CD4-positive, alpha-beta T cell (primary cell): ENCODE measurements at places on chromosomes 3 and 15.

- no peaks in the 10 kb centered on the region for H3K27me3 ChIP-seq
- no peak overlapping the region for H3K4me3 ChIP-seq
- H3K27ac ChIP-seq, result no peak overlapping the region
- DNase-seq, result no peak
- peaks cover 33% of the 10 kb centered on the region for H3K36me3 ChIP-seq
These were observed 33.9 kb downstream of the DET1 start for GRCh38 chr15:88512601-88513000.

- H3K27me3 ChIP-seq, result peaks cover 2% of the 10 kb centered on the region
- no peaks in the 10 kb centered on the region for H3K36me3 ChIP-seq
- no peak overlapping the region for H3K4me3 ChIP-seq
- no peak for DNase-seq
These were observed 19.5 kb upstream of the CAV3 start for GRCh38 chr3:8713901-8714759.

DNA sequence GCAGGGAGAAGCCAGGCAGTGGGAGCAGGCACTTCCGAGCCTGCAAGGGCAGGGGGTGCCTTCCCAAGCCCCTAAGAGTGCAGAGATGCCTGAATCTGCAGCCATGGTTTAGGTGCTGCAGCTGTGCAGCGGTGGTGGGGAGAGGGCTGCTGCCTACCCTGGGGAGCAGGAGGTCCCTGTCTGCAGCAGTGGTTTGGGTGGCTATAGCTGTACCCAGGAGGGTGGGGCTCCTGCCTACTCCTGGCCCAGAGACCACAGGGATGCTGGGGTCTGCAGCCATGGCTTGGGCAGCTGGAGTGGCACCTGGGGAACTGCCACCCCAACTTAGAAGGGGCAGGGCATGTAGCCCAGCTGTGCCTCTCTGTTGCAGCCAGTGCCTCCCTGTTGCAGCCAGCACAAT, 488.1 kb upstream of the THBS1 start:
- no peak overlapping the region for H3K27ac ChIP-seq
- H3K36me3 ChIP-seq, result no peaks in the 10 kb centered on the region
- no peaks in the 10 kb centered on the region for H3K27me3 ChIP-seq
- no peaks in the 10 kb centered on the region for H3K4me1 ChIP-seq
- H3K4me3 ChIP-seq, result no peak overlapping the region

DNA sequence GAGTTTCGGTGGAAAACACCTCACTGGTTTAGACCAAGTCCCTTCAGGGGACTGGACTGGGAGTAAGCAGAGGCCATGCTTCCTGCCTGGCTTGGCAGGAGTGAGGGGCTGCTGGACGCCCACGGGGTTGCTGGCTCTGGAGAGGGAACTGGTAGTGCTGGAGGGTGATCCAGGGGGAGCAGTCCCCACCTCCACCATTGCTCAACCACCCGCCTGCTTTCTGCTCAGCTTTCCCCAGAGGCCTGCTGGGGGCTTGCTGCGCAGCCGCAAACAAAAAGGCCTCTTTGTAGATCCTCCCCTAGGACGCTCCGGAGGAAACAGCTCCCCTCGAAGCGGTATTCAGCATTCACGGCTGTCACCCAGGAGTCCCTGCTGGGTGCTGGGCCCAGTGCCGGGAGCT, 33.5 kb downstream of the EBLN2 start:
- H3K4me1 ChIP-seq, result peaks cover 7% of the 10 kb centered on the region
- no peak overlapping the region for H3K27ac ChIP-seq
- H3K4me3 ChIP-seq, result no peak overlapping the region
- H3K36me3 ChIP-seq, result no peaks in the 10 kb centered on the region
- DNase-seq, result no peak

DNA sequence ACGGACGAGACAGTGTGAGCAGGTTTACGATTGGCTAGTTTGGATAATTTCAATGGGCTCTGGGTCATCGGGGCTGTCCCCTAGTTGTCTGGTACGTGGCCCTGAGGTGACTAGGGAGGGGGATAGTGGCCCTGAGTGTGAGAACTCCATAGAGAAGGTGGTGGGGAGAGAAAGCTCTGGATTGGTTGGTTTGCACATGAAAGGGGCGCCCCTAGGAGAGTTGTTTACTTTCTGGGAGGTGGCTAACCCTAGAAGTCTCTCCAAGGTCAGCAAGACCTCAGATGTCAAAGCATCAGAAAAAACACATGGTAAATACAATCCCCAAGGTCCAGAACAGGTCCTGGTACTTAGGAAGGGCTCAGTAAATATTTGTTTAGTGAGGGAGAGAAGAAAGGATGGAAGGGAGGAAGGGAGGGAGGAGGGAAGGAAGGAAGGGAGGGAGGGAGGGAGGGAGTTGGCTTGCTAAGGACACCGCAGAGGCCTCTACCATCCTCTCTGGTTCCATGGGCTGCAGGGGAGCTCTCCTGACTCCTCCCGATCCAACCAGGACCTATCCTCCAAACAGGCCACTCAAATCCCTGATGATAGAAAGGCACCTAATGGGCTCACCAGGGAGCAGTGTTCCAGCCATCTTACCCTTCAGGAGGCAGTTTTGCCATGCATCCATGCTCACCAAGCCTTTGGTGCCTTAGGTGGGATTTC, 3.0 kb upstream of the TRH start:
- peaks cover 17% of the 10 kb centered on the region for H3K4me1 ChIP-seq
- no peak for DNase-seq
- no peaks in the 10 kb centered on the region for H3K36me3 ChIP-seq
- no peak overlapping the region for H3K4me3 ChIP-seq
- H3K27ac ChIP-seq, result no peak overlapping the region

- H3K27me3 ChIP-seq, result no peaks in the 10 kb centered on the region
- peaks cover 8% of the 10 kb centered on the region for H3K4me1 ChIP-seq
- no peak overlapping the region for H3K4me3 ChIP-seq
- no peak for DNase-seq
- H3K27ac ChIP-seq, result no peak overlapping the region
These were observed 4.8 kb upstream of the CDAN1 start for GRCh38 chr15:42741710-42742109.

GRCh38 chr3:161556533-161556932, 59.9 kb downstream of the OTOL1 start:
- no peaks in the 10 kb centered on the region for H3K36me3 ChIP-seq
- DNase-seq, result no peak
- no peaks in the 10 kb centered on the region for H3K4me1 ChIP-seq
- H3K4me3 ChIP-seq, result no peak overlapping the region
- H3K27me3 ChIP-seq, result no peaks in the 10 kb centered on the region

- no peak overlapping the region for H3K4me3 ChIP-seq
- H3K27me3 ChIP-seq, result no peaks in the 10 kb centered on the region
- no peaks in the 10 kb centered on the region for H3K4me1 ChIP-seq
- H3K36me3 ChIP-seq, result no peaks in the 10 kb centered on the region
These were observed 610.7 kb upstream of the GRM7 start for GRCh38 chr3:6250167-6250566.

DNA sequence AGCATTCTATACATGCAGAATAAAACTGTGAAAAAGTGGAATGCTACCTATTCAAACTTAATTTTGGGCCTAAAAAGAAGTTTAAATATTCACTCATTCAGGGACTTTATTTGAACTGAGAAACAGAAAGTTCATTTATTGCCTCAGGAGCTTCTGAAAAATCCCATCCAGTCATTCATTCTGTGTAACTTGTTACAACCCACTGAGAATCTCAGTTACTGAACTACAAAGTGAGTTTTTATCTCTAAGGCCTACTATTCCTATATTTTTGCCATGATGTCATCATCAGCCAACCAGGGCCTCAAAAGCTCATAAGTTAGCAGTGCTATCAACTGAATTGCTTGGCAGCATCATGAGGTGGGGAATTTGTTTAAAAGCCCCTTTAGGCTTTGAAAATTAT, 98.0 kb upstream of the BOC start:
- no peak overlapping the region for H3K27ac ChIP-seq
- H3K4me1 ChIP-seq, result peaks cover 7% of the 10 kb centered on the region
- no peaks in the 10 kb centered on the region for H3K36me3 ChIP-seq
- H3K4me3 ChIP-seq, result no peak overlapping the region
- DNase-seq, result no peak

- no peak overlapping the region for H3K4me3 ChIP-seq
- no peak overlapping the region for H3K27ac ChIP-seq
- H3K4me1 ChIP-seq, result no peaks in the 10 kb centered on the region
- H3K36me3 ChIP-seq, result no peaks in the 10 kb centered on the region
- no peak for DNase-seq
These were observed 112.2 kb downstream of the RARB start for GRCh38 chr3:25540273-25540672.

DNA sequence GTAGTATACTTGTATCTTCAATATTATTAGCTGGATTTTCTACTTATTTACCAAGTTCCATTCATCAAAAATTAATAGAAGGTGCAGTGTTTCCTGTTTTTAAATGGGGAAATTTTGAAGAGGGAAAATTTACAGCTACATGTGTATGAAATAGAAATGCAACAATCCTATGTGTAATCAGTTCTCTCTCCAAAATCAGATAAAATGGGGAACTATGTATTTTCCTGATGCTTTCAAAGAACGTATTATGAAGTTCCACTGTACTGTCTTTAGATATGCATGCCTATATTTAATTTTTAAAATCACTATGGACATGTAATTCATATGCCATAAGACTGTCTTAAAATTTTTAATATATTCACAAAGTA, 43.4 kb downstream of the DCUN1D1 start:
- no peak overlapping the region for H3K27ac ChIP-seq
- H3K4me1 ChIP-seq, result peaks cover 5% of the 10 kb centered on the region
- H3K4me3 ChIP-seq, result no peak overlapping the region
- no peaks in the 10 kb centered on the region for H3K27me3 ChIP-seq
- no peak for DNase-seq

- no peaks in the 10 kb centered on the region for H3K36me3 ChIP-seq
- no peak overlapping the region for H3K27ac ChIP-seq
- no peak overlapping the region for H3K4me3 ChIP-seq
These were observed 243.2 kb downstream of the NSUN3 start for GRCh38 chr3:94305835-94306611.

DNA sequence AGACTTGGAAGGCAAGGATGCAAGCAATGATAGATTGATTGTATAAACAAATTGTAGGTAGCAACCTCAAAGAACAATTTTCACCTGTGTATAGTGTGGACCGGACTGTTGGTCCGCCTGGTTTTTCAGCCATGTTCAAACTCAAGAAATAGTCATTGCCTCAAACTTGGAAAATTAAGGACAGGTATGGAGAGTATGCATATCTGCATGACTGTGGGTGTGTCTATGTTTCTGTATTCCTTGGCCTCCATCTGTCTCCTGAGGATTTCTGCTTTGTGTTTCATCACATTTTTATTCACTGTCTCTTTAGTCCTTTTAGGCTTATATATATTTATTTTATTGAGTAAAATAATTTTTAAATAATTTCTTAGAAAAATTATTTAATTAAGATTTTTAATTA, 53.9 kb upstream of the RASA2 start:
- no peak overlapping the region for H3K4me3 ChIP-seq
- no peak for DNase-seq
- no peaks in the 10 kb centered on the region for H3K27me3 ChIP-seq
- peaks cover 6% of the 10 kb centered on the region for H3K4me1 ChIP-seq

- H3K27me3 ChIP-seq, result no peaks in the 10 kb centered on the region
- no peak overlapping the region for H3K27ac ChIP-seq
- no peak overlapping the region for H3K4me3 ChIP-seq
- peak; percentile 34 for DNase-seq
- H3K36me3 ChIP-seq, result no peaks in the 10 kb centered on the region
These were observed 8.4 kb downstream of the TMOD3 start for GRCh38 chr15:51837792-51838251.
